ENCODE measurements at places on chromosomes 16 and 17. TPM values are rescaled to one million over a fixed set of nuclear protein-coding genes. Genes with fewer than 3 reads are reported as not detected.

GRCh38 chr16:59249011-59249410, 514.9 kb upstream of the GOT2 start:
- no peak for DNase-seq

DNA sequence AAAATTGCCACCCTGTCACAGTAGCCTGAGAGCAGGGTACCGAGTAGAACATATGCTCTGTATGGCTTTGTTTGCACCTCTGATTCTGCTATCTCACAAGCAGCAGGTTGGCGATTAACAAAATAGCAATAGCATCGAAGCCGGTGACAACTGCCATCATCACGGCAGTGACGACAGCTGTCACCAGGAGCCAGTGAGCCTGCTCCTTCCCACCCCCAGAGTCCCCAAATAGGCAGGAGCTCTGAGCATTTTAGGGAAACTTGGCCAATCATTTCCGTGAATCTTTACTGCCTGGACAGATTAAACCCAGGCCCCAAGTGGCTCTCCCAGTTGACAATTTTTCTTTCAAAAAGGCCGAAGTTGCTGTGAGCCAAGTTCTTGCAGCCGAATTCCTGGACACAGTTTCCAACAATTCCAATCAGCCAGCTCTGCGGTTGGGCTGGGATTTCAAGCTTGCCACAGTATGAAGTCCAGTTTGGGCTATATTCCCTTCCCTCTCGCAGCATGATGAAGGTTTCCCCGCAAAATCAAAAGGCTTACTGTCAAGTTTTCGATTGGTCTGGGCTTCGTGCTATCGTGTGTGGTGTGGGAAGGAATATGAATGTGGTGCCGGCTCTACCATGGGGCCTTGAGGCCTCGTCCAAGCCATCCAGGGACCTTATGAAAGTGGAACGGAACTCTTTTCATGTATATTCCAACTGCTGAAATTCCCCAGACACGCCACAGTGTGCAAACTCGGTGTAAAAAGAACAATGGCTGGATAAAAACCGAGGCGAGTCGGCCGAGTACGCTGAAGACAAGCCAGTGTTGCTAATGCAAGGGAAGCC, 186.6 kb downstream of the C16orf78 start:
- DNase-seq = no peak

- DNase-seq = no peak
Measured at GRCh38 chr17:58396173-58396572, 21.2 kb downstream of the RNF43 start.

- no peak for DNase-seq
Measured at GRCh38 chr17:80479246-80479566, 2.8 kb upstream of the NPTX1 start.

GRCh38 chr16:2610781-2611498, 71.4 kb upstream of the KCTD5 start:
- DNase-seq = no peak

DNA sequence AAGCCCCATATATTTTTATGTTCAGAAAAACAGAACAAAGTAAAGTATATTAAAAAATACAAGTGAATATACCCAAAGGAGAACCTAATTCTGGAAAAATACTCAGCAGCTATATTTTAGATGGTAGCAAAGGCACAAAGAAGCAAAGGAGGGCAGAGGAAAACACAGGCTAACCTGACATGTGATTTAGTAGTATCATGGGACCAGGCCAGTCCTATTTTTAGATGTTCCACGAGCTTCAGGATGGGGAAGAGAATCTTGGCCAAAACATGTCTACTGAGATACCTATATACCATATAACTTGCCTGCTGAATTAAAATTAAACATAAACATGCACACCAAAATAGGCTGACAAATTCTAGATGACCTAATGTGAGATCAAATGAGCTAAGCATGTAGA, 32.9 kb downstream of the SMYD4 start:
- no peak for DNase-seq

GRCh38 chr17:46020023-46020761, 21.1 kb downstream of the STH start:
- no peak for DNase-seq

GRCh38 chr17:31806921-31807320, 52.1 kb downstream of the COPRS start:
- DNase-seq = no peak

DNA sequence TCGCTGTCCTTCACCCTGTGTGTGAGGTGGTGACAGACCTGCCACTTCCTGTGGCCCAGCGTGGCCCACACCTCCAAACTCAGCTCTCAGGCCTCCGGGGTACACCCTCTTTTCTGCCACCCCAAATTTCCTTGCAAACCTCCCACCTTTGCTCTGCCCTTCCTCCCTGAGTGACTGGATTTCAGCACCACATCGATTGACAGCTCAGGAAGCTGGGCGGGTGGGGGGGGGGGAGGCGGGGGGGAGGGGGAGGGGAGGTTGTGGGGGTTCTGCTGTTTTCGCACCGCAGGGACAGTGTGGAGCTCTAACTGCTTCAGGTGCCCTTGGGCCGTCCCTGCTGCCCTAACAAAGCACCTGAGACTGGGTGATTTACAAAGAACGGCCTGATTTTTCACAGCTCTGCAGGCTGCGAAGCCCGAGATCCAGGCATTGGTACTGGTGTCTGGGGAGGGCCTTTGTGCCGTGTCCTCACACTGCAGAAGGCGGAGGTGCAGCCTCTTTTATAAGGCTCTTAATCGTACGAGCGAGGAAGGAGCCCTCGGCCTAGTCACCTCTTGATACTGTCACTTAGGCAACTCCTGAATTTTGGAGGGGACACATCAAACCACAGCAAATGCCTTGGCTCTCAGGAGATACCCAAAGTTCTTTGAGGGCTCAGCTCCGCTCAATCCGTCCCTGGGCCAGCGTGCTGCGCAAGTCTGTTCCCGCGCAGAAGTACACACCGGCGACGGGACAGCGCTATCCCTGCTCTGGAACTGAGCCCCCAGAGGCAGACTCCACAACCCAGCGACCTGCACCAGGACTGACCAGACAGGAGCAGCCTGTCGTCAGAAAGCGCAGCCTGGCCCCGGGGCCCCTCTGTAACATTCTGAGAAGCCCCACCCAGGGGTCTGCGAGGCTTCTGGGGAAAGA, 3.6 kb downstream of the NDUFAF8 start:
- no peak for DNase-seq

GRCh38 chr16:19266774-19267173, 18.8 kb upstream of the CLEC19A start:
- DNase-seq = no peak

DNA sequence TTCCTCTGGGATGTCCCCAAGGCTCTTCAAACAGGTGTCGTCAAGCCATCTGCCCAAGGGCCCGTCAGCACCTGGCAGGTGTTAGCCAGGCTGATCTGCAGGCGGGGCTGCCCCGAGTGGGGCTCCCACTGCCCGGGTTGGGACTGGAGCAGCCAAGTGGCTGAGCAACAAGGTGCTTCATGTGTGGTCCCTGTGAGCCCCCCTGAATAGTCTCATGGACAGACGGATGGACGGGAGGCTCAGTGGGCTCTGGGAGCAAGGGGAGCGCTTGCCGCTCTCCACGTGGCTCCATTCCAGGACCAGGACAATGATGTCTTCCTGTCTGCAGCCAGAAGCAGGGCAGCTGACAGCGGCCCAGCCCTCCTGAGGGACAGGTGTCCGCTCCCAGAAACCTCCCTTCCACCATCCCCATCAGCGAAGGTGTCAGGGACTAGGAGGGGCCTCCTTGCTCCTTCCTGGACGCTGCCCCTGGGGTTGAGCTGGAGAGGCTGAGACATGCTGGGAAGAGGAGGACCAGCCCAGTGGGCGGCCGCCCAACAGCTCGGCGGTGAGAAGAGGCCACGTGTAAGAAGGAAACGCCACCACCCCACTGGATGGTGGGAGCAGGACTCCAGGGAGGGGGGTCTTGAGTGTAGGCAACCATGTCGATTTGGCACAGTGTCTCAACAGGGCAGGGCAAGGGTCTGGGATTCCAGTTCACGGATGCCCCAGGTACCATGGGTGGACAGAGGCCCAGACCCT, 9.6 kb downstream of the SNAI3 start:
- no peak for DNase-seq

DNA sequence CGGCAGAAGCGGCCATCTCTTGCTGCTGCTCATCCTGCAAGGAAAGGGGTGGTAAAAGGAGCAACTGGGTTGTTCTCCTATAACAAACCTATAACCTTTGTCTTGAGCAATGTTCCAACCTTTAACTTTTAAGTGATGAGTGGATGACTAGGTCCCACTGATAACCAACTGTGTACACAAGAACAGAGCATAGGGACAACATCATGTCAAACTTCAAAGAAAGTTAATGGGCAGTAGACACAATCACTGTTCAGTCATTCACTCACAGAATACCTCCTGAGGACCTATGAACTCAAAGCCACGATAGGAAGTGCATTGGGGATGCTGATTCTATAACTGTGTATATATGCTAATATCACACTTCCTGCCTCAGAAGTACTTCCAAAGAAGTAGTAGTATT, 21.6 kb downstream of the CFAP97D1 start:
- DNase-seq = no peak

DNA sequence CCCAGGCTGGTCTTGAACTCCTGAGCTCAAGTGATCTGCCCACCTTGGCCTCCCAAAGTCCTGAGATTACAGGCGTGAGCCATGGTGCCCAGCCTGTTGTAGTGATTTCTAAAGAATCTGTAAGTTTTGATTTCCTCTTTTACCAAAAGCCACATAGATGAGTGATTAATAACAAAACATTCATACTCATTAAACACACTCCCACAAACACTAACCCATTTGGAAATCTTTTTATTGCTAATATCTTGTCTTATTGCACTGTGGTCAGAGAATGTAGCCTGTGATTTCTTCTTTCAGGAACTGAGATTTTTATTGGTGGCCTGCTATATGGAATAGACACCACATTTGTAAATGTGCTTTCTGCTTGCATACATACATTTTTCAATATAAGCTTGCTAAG, 31.6 kb downstream of the MYH10 start:
- DNase-seq = no peak

DNA sequence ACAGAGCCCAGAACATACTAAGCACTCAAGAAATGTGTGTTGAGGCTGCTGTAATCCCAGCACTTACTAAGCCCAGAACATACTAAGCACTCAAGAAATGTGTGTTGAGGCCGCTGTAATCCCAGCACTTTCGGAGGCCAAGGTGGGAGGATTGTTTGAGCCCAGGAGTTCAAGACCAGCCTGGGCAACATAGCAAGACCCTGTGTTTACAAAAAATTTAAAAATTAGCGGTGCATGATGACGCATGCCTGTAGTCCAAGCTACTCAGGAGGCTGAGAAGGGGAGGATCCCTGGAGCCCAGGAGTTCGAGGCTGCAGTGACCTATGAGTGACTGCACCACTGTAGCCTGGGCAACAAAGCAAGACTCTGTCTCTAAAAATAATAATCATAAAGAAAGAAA, 6.7 kb upstream of the ZDHHC1 start:
- DNase-seq = no peak

GRCh38 chr16:67481561-67482232, 740 bp upstream of the ATP6V0D1 start:
- peak; percentile 21 for DNase-seq

- DNase-seq = no peak
Measured at GRCh38 chr16:54597222-54597621, 310.6 kb upstream of the IRX3 start.

GRCh38 chr17:66357037-66357436, 54.6 kb downstream of the PRKCA start:
- no peak for DNase-seq

The VAT1L gene
- not detected for total RNA-seq

The RNF222 gene
- total RNA-seq = not detected

The HOXB4 gene
- total RNA-seq = 28.0 TPM

The TPPP3 gene
- total RNA-seq = 8.5 TPM

The CORO1A gene
- 12.9 TPM for total RNA-seq

The CRYM gene
- 4.1 TPM for total RNA-seq

The KRT31 gene
- not detected for total RNA-seq

The C17orf113 gene
- 4.5 TPM for total RNA-seq

The VASN gene
- 18.1 TPM for total RNA-seq

The PAM16 gene
- 72.7 TPM for total RNA-seq

The NPB gene
- 0.27 TPM for total RNA-seq

Data from Calu3 (cell line).